ENCODE measurements at places on chromosomes 3 and 15.

GRCh38 chr15:31340047-31340446 lies 13.4 kb downstream of the KLF13 start:
- H3K36me3 ChIP-seq: no peaks in the 10 kb centered on the region
- no peak overlapping the region for H3K27ac ChIP-seq
- H3K27me3 ChIP-seq: no peaks in the 10 kb centered on the region
- no peak for DNase-seq
- H3K4me3 ChIP-seq: no peak overlapping the region

DNA sequence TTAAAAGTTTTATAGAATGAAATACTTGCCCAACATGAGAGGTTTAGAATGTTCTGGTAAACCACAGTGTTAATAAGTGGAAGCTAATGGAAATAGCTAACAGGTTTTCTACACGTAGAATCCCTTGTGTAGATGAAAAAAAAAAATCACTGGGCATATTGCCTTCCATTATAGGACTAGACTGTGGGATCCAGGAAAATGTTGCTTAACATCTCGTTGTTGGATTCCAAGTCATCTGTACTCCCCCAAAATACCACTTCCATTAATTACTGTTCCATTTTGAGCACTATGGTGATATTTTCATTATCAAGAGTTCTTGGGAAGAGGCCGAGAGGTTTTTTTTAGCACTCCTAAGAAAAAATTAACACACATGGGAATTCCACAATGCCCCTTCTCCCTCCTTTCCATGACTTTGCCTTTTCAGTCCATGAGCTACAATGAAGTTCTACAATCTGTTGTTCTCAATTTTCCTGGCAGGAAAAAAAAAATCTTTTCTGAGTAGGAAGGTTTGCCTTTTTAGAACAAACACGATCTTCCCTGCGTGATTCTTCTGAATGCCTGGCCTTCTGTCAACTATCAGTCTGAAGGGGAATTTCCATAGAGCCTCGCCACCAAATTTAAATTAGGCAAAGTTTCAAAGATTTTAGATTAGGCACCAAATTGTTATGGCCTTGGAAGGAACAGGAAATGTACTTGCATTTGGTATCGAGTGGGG lies 74.4 kb upstream of the CTDSPL start:
- peaks cover under 1% of the 10 kb centered on the region for H3K4me1 ChIP-seq
- H3K4me3 ChIP-seq: no peak overlapping the region
- no peak overlapping the region for H3K27ac ChIP-seq
- DNase-seq: no peak
- H3K27me3 ChIP-seq: no peaks in the 10 kb centered on the region

DNA sequence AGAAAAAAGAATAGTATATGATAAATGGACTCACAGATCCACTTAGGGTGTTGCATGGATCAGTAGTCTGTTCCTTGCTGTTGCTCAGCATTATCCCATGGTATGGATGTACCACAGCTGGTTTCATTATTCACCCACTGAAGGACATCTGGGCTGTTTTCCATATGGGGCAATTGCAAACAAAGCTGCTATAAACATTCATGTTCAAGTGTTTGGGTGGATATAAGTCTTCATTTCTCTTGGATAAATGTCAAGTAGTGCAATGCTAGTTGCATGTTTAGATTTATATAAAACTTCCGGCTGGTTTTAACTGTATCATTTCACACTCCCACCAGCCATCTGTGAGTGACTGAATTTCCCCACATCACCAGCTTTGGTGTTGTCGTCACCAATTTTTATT lies 137.7 kb downstream of the ASB7 start:
- H3K4me3 ChIP-seq: no peak overlapping the region
- no peak overlapping the region for H3K27ac ChIP-seq
- no peaks in the 10 kb centered on the region for H3K36me3 ChIP-seq
- H3K4me1 ChIP-seq: no peaks in the 10 kb centered on the region

GRCh38 chr15:80171787-80172186 lies 19.0 kb downstream of the FAH start:
- H3K4me3 ChIP-seq: no peak overlapping the region
- no peaks in the 10 kb centered on the region for H3K36me3 ChIP-seq
- no peak overlapping the region for H3K27ac ChIP-seq
- no peak for DNase-seq
- no peaks in the 10 kb centered on the region for H3K27me3 ChIP-seq

DNA sequence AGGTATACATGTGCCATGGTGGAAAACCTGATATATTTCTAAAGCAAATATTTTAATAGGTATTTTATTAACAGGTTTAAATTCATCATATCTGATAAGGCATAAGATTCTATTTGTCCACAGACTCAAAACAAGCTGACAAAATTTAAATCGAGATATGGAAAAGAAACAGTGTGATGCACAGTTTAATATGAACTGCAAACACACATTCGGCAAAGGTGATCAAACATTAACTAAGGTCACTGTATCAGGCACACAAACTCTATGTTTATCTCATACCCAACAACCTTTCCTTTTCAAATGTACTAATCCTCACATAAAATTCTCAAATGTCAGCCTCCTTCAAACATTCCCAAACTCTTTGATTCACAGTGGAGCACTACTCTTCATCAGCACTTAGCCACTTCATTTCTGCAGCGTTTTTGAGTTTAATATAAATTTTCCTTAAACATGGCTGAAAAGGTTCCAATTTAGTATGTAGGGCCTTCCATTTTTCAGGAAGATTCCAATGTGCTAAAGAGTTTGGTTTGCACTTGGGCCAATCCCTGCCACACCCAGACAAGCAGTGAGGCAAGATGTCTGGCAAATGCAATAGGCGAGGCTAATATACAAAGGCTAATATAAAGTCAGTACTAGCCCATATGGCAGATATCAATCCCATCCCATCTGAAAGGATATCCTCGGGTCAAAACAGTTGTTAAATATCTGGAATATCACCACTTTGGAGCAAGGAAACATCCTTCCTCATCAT lies 84.6 kb downstream of the GBE1 start:
- no peak for DNase-seq
- H3K36me3 ChIP-seq: no peaks in the 10 kb centered on the region
- H3K27me3 ChIP-seq: no peaks in the 10 kb centered on the region
- H3K4me1 ChIP-seq: no peaks in the 10 kb centered on the region

Data from SJCRH30 (cell line).